ENCODE measurements at places on chromosomes 11 and 22.

- no peak for DNase-seq
Measured at GRCh38 chr11:88104408-88104807, 70.8 kb downstream of the RAB38 start.

DNA sequence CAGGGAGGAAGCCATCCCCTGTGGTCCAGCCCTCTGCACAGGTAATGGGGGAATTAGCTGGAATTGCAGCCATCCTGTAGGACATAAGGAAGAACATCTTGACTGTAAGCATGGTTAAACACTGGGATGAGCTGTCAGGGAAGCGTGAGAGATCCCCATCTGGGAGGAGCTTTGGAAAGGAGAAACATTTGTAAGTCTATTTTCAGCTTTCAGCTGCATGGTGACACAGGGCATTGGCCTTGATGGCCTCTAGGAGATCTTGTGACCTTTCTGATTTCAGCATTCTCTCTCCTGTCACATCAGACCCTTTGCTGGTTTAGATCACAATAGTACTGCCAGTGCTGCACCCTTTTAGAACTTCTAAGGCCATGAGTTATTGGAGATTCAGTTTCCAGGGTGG is 47.1 kb downstream of the BCR start:
- no peak for DNase-seq

- DNase-seq = no peak
Measured at GRCh38 chr11:120255519-120255866, 15.6 kb downstream of the POU2F3 start.

DNA sequence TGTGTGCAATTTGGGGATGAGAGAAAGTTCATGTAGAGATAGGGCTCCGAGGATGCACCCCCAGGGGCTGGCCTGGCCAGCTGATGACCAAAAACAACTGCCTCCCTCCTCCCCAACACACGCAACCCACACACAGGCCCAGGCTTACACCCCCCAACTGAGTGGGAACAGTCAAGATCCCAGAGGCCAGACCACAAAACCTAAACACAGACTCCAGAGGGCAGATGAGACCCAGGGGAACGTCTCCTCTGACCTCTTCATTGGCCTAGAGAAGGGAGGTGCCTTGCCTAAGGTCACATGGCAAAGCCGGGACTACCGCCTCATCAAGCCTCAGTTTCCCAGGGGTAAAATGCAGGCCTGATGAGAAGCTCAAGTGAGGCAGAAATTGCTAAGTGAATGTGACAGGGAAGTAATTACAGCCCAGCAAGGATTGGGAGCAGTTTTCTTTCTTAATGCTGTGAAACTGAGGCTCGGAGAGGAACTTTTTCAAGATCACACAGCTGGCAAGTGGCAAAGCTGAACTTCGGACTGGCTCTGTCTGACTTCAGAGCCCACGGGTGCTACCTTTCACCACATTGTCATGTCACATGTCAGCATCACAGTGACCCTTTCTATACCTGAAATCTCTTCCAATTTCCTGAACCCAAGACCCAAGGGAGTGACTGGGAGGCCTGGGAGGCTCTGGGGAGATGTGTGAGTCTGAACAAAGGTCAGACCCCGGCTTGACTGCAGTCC is 69.9 kb upstream of the WNT11 start:
- DNase-seq = no peak

- DNase-seq = peak; percentile 71
Measured at GRCh38 chr22:50529897-50530579, at the start of gene TYMP. Gene TYMP (minus strand): TSS chr22:50530012. CDS start chr22:50529709, 303 bp downstream.

- DNase-seq = no peak
Measured at GRCh38 chr11:7060868-7061267, 27.9 kb upstream of the RBMXL2 start.

GRCh38 chr11:126992065-126992803 is 8.3 kb downstream of the KIRREL3 start:
- no peak for DNase-seq

- DNase-seq = peak; percentile 85
Measured at GRCh38 chr22:29154364-29155048, 51.2 kb upstream of the EMID1 start.

DNA sequence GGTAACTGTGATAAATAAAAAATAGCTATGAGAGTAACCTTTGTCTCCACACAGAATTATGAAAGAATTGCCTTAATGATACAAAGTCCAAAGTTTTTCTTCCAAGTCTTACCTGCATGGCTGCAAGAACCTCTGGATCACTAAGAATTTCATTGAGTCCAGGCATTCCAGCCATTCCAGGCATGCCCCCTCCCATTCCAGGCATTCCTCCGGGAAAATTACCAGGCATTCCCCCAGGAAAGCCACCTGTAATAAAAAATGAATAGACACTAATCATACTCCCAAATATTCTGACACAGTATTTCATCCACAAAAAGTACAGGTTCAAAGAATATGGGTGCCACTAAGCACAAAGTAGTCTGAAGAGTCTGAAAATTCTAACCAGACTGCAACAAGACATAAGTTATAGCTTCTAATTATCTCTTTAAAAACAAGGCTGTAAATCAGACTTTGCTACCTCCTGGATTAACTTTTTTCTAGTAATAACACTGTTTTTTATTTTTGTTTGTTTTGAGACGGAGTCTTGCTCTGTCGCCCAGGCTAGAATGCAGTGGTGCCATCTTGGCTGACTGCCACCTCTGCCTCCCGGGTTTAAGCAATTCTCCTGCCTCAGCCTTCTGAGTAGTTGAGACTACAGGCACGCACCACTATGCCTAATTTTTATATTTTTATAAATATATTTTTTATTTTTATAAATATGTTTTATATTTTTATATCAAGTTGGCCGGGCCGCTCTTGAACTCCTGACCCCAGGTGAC is 8.0 kb upstream of the SLC25A17 start:
- no peak for DNase-seq

DNA sequence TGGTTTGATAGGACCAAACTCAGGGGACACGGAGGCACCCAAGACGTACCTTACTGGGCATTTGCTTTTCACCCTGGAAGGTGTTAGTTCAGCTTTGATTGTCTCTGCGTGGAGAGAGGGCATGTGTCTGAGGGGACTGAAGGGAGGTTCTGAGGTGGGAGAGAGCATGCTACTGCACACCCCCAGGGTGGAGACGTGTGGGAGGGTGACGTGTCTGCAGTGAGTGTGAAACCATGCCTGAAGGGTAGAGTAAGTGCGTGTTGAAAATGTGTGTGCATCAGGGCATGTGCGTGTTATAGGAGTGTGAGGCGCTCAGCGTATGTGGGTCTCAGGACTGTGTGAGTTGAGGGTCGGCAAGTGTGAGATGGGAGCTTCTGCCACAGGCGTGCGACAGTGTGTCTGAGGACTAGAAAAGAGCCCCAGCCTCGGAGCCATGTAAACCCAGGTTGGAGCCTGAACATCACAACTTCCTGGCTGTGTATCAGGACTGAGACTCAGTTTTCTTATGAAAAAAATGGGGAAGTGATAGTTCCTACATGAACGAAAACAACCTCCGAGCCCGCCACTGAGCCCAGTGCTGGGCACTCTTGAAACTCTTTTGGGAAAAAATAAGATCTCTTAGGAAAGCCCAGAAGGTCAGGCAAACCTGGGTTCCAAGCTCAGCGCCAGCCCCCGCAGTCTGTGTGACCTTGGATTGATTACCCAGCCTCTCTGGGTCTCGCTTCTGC is 11.8 kb upstream of the KCNJ11 start:
- DNase-seq = no peak

- DNase-seq = no peak
Measured at GRCh38 chr11:79678780-79679452, 238.1 kb upstream of the TENM4 start.

GRCh38 chr22:41526226-41526829 is 17.9 kb downstream of the POLR3H start:
- no peak for DNase-seq

DNA sequence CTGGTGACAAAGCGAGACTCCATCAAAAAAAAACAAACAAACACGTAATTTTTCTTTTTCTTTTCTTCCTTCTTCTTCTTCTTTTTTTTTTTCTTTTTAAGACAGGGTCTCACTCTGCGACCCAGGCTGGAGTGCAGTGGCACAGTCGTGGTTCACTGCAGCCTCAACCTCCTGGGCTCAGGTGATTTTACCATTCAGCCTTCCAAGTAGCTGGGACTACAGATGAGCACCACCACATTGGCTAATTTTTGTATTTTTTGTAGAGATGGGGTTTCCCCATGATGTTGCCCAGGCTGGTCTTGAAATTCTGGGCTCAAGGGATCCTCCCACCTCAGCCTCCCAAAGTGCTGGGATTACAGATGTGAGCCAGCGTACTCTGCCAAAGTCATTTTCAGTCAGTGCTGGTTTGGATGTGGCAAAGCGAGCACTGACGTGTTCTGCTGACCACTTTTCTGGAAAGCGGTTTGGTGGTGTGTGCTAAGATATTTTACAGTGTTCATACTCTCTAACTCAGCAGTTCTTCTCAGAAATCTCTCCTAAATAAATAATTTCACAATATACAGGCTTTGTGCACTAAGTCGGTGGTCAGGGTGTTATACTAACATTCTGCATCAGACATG is 10.7 kb downstream of the FAM118A start:
- no peak for DNase-seq

DNA sequence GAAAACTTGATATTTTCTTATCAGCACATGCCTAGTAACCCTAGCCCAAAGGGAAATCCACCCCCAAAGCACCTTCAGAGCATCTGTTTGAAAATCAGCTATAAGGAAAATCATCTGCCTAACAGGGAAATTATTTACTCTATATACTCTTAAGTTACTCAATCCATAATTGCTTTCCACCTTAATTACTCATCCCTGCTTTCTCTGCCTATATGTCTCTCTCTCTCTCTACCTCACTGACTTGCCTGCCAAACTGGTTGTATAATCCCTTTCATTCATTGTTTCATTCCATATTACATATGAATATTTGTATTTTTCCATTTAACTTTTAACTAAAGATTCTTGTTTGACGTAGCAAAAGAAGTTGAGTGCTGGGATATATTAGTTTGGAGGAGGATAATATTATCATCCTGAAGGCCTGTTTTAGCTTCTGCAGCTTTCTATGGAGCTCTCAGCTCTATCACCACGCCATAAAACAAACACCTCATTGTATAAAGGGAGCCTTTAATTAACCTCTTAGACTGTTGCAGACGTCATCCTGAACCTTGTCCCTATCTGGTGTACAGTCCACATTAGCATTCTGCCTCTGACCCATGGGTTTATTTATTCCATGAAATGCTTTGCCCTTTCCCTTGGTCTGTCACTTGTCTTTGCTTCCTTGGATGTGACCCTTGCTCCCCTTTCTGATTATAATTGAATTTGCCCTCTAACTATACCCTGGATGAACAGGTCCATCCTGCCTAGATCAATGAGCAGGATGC is 98.9 kb downstream of the INSC start:
- no peak for DNase-seq

GRCh38 chr22:45273452-45274075 is 11.2 kb upstream of the UPK3A start:
- peak; percentile 57 for DNase-seq

DNA sequence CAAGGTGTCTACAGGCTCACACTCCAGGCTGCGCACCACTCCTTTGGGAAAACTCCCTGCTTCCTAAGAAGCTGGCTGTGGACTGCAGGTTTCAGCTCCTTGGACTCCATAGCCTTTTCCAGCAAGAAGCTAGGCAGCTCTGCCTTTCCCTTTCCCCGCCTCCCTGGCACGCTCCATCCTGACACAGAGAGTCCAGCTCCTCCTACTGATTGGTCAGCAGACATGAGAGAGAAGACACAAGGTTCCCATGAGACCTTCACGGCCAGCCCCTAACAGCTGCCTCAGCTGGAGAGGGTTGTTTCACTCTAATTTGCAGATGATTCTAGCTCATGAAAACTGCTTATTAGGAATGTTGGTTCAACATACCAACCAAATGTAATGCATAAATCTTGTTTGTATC is 27.6 kb downstream of the TENM4 start:
- DNase-seq = no peak

DNA sequence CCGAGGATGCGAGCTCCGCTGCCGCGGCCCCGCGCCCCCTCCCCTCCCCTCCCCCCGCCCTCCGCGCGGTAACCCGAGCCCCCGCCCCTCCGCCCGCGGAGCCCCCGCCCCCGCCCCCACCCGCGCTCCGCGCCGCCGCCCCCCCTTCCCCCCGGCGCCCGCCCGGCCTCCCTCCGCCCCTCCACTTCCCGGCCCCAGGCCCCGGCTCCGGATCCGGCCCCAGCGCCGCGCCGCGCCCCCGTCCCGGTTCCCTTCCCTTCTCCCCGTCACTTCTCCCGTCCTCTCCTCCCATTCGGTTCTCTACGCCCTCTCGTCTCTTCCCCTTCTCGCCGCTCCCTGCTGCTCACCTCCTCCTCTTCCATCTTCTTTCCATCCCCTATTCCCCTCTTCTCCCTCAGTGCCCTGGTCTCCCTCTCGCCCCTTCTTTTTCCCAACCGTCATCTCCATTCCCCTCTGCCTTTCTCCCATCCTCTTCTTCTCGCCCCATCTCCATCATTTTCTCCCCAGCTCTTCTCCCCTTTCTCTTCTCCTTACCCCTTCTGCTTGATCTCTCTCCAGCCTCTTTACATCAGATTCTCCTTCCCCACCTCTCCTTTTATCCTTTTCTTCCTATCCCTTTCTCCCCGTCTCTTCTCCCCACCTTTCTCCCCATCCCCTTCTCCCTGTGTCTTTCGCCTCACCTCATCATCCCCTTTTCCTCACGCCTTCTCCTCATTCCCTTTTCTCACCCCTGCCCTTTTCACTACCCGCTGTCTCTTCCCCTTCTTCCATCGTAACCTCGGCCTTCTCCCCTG is at the start of gene DCHS1:
Gene DCHS1, minus strand, starts transcription at position 20 of the 794 bp plus-strand sequence. CDS start 14,196 bp downstream, outside the sequence.
- no peak for DNase-seq

- no peak for DNase-seq
Measured at GRCh38 chr11:121237686-121238658, 54.6 kb upstream of the SC5D start.

DNA sequence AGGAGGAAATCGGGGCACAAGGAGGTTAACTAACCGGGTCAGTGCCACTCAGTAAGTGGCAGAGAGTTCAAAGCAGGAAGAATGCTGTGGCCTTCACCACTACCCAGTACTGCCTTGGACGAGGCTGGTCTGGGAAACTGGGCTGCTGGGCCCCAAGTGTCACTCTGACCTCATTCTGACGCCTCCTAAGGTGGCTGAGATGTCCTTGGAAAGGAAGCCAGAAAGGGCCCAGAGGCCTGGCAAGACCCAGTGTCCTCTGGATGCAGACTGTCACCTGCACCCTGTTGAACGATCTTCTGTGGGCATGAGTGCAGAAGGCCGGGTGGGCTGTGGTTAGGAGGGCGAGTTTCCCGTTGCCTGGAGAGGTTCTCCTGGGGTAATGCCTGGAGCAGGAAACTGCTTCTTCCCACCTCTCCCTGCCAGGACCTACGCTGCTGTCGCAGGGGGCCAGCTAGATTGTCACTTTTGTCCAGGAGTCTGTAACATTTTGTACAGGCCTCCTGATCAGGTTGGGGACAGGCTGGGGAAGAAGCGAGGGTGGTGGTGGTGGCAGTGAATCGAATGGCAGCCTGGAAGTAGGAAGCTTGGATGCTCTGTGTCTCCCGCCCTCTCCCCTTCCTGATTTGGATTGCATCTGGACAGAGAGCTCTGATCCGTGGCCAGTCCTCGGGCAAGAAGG is 105.1 kb downstream of the ST3GAL4 start:
- DNase-seq = no peak
